ENCODE measurements at places on chromosomes 3 and 15.

DNA sequence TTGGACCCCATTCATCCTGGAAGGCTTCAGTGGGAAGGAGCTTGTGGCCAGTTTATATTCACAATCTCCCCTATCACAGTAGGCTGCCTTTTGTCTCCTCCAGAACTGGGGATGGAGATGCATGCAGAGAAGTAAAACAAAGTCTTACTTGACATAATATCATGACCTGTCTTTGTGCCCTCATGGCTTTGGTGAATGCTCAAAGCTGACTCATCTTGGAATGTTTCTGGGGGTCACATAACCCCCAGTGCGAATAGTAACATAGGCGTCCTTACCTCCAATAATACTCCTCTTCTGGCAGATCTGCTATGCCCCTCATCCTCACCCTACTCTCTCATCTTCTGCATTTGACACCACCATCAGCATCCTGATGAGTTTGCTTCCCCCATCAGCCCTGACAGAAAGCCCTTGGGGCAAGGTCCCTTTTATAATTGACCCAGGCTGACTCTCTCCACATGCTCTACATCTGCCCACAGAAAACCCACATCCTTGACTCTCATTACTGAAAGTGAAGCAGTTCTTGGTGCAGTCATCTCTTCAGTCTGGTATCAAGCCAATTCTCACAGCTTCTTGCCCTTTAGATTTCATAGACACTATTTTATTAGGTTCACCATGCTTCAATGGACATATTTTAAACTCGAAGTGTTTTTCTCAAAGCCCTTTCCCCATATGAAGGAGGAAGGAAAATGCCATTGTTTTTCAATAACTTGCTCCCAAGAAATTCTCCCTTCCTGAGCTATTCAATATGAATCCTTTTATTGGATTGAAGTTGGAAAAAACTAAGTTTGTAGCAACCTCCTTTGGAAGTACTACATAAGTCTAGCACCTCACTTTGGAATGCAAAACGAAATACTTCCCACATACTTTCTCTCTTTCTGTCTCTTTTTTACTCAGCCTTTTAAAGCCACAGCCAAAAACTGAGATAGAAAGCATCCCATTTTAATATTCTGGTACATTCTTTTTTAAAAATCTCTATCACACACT, 36.6 kb downstream of the OSTN start:
- no peak for DNase-seq

DNA sequence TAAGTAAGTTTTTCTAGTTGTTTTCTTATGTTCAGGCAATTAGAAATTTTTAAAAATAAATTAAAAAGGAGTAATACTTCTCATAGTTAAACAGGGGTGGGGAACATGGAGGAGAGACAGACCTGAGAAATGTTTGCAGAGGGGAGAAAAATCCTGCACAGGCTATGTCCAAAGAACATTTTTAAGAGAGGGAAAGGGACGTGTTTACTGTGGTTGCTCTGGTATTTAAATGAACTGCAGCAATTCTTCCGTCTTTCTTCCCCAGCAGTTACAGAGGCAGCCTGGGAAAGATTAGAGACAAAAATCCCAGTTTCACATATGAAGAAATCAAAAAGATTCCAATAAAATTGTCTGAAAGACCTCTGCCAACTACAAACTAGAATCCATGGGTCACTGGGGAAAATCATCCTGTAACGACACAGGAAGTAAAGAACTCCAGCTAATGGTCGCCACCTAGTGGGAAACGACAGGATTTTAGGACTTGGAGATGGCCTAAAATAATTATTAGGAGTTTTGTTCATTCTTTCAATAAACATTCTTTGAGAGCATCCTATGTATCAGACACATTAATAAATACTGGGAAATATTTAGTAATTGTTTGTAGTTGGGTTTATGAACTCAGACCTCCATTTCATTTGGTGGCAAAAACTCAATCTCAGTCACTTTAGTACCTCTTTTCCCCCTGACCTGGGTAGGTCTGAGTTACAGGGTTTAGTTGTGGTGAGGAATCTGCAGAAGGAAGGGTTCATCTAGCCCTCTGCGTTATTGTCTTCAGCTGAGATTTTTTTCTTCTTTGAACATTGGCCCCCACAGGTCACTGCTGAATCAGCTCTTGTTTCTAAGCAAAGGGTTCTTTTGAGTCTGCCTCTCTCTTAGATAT, 69.9 kb upstream of the GOLIM4 start:
- no peak for DNase-seq

DNA sequence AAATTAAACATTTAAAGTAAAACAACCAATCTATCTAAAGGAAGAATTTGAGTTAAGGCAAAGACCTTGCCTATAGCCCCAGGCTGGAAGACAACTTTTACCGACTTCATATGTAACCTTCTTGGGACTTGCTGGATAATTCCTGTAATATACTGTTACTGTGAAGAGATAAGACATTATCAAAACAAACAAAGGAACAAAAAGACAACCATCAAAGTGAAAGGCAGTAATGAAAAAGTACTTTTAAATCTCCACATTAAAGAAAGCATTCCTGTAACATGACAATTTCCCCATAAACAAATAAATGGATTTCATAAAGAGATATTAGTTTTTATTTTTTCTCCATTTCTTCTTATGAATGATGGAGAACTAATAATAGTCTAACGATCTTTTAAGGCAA, 2.4 kb downstream of the CMTM6 start:
- no peak for DNase-seq

DNA sequence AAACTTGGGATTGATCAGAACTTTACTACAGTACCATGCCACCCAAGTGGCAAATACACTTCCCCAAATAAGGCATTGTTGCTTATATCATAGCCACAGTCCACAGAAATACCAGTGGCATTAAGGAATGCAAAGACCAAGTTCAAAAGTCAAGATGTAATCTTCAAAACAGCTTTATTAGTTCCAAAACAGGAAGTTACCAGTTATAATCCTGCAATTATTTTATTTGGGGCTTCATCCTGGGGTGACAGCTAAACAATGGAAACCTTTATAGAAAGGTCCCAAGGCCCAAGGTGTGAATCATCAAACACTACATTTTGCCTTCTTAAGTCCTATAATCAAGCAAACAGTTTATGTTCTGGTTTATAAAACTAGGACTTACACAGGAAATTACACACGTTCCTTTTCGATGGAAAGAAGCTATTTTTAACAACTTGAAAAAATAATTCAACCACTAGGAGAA, 30.3 kb upstream of the RNF7 start:
- DNase-seq: no peak

- DNase-seq: no peak
Measured at GRCh38 chr3:187750006-187750512, 4.8 kb upstream of the BCL6 start.

DNA sequence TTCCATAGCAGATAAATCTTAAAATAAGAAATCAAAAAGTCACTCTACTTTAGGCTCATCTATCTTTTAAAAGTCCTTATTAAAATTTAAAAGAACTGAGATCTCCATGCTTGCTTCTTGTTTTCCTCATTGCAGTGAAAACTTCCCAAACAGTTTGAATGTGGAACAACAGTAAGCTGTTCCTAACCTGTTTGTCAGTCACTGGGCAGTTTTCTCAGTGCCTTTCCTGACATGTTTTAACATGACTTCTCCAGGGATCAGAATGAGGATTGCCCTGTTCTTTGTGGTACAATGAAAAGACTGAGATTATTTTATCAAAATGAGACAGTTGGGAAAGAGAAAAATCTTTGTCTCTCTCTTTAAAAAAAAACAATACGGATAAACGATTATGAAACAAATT, 774 bp downstream of the GPR87 start:
- DNase-seq: no peak

DNA sequence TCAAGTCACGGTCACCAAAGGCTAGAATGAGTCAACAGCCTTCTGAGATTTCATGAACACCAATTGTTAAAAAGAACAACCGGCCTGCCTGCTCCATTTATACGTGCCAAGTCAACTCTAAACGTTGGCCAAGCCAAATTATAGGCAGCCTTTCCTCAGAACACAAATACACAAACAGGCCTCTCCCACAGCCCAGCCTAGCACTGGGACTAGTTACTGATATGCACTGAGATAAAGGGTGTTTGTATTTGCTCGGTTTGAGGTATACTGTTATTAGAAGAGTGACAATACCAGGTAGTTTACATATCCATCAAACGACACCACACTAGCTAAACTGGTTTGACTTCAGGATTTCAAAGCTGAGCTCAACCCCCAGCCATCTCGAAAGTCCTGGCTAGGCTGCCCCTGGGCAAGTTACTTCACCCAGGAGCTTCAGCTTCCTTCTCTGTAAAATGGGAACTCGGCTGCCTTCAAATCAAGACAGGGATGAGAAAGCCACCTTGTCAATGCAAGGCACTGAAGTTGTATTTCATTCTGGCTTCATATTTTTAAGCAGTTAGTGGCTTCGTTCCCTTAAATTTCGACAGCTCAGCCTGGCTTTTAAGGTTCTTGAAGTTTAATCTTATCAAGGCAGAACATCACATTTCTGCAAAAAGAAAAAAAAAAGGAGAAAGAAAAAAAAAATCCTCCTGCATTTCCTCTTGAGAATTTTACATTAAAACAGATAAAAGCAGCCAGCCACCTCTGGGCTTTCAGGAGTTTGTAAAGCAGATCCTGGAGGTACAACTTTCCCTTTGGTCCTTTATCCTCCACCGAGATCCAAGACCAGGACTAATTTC, 4.0 kb downstream of the TLE3 start:
- DNase-seq: no peak

DNA sequence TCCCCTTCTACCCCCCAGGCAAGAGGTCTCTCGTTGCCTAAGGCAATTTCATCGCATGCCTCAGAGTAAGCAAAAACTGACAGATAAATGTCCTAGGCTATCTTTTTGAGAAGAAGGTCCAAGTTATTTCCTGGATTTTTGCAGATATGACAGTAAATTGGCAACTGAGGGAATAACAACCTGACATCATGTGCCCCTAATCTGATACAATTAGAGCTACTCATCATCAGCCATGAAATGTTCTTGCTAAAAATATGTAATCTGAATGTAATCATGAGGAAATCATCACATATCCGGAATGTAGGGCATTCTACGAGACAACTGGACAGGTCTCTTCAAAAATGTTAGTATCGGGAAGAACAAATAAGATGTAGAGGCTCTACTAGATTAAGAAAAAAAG, 44.1 kb downstream of the TNIK start:
- no peak for DNase-seq

- no peak for DNase-seq
Measured at GRCh38 chr3:52473026-52473425, 17.6 kb downstream of the NISCH start.

- DNase-seq: no peak
Measured at GRCh38 chr3:193347521-193348501, 30.7 kb downstream of the ATP13A5 start.

DNA sequence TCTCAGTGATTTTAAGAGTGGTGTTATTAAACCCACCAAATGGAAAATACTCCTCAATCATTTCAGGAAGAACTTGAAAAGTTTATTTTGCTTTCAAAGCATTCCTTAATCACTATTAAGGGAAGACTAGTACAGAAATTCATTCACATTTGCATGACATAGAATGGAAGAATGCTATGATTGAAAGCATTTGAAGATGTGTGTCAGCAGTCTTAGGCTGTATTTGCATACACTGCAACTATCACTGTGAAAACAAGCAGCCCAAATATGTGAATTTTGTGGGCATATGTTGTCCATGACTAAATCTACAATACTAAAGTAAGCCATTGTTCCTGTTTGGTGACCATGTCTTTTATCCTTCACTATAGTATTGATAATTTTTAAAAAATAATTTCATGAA, 95.8 kb downstream of the CNTN3 start:
- DNase-seq: no peak

DNA sequence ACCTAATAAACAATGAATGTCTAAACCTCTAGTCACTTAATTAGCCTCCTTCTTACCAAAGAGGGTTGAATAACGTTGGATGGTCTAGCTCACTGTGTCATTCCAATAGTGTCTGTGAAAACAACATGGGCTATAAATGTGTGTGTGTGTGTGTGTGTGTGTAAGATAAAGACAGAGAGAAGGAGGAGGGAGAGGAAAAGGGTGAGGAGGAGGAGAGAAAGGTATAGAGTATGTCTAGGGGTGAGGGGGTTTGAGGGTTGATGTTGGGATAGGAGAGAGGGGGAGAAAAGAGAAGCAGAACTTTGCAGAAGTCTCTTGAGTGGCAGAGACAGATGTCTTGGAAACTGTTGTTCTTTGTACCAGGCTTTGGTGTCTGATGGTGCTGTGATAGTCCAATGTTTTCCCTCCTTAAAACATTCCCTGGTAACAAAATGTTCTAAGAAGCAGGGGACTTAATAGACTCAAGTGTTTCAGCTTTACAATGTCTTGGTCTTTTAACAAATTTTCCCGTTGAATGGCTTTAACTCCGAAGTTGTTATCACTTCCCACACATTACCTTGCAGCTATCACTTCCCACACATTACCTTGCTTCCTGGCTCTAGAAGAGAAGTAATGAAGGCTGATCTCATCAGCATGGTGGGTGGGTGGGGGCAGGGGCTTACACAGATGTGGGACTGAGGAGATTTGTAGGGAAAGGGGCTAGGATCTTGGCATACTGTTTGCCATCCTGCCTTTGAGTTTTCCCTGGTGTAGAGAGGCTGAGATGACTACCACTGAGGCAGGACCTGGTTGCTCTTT, 57.8 kb upstream of the ETV5 start:
- DNase-seq: no peak

DNA sequence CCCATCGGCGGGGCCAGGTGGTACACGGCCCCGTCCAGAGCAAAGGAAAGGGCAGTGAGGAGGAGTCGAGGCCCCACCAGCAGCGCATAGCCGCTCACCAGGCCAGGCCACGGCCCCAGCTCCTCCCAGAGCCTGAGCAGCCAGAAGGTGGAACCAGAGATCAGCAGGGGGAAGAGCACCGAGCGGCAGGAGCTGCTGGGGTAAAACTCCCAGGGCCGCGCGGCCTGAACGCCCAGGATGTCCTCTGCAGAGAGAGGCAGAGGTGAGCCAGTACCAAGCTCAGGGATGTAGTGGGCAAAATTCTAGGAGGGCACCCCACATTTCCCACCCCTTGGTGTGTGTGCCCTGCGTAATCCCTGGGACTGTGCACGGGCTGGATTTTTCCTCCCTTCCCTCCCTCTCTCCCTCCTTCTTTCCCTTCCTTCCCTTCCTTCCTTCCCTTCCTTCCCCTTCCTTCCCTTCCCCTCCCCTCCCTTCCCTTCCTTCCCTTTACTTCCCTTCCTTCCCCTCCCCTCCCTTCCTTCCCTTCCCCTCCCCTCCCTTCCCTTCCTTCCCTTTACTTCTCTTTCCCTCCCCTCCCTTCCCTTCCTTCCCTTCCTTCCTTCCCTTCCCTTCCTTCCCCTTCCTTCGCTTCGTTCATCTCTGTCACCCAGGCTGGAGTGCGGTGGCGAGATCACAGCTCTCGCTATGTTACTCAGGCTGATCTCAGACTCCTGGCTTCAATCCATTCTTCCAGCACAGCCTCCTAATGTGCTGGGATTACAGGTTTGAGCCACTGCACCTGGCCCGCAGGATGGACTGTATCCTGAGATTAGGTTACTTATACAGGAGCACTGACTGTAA, 6.3 kb upstream of the NCBP2 start:
- no peak for DNase-seq

GRCh38 chr15:77031376-77032050, 36.6 kb downstream of the PSTPIP1 start:
- no peak for DNase-seq

DNA sequence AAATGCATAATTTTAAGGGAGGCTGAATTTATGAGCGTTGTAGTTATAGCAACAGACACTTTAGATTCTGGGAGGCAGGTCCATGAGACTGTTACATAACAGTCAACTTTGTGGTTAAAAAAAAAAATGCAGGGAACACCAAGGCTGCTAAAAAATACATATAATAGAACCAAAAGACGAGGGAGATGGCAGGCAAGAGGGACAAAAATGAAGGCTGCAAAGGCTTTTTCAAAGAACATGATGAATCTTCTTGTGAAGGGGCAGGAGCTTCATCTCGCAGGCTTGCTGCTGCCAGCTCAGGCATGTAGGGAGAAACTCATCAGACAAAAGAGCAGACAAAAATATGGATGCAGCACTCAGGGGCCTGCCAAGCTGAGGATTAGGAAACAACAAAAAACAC, 243.9 kb downstream of the SHQ1 start:
- DNase-seq: no peak
